Stimulated activated CD4-positive, alpha-beta T cell treated with anti-CD3 and anti-CD28 coated beads, Interleukin-1b, Interleukin-23, amount 100 ng/mL, for 4 hours (primary cell): ENCODE measurements at places on chromosomes 1 and 21.

GRCh38 chr1:81582467-81582986 is 218.2 kb upstream of the ADGRL2 start:
- no peak for DNase-seq

DNA sequence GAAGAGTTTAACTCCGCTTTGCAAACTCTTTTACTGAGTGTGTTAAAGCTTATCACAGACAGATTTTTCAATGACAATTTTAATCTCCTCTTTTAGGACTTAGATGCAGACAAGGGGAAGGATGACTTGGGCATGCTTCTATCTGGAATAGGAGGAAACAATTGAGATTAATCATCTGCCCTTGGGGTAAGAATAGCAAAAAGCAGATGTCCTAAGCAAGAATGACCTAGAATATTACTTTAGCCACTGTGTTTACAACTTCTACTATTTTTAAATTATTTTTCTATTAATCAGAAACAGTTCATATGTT is 569.0 kb upstream of the ADGRL2 start:
- DNase-seq, result no peak

DNA sequence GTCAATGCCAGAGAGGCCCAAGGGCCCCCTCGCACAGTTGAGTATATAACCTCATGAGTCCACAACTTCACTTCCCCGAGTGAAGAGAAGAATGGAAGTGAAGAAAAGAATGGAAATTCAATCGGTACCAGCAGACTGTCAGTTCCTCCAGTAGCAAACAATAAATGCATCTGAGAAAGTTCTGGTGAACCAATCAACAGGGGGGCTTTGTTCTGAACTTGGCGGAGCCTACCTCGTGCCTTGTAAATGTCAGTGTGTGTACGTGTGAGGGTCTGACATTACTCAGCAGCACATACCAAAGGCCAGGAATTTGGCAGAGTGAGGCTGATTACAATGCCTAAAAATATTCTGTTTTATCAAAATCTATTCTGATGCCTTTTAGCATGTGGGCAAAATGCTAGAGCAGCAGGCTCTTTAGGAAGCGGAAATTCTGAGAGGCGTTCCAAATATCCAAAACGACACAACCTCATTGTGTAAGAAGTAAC is 238.5 kb downstream of the LTN1 start:
- DNase-seq, result no peak

DNA sequence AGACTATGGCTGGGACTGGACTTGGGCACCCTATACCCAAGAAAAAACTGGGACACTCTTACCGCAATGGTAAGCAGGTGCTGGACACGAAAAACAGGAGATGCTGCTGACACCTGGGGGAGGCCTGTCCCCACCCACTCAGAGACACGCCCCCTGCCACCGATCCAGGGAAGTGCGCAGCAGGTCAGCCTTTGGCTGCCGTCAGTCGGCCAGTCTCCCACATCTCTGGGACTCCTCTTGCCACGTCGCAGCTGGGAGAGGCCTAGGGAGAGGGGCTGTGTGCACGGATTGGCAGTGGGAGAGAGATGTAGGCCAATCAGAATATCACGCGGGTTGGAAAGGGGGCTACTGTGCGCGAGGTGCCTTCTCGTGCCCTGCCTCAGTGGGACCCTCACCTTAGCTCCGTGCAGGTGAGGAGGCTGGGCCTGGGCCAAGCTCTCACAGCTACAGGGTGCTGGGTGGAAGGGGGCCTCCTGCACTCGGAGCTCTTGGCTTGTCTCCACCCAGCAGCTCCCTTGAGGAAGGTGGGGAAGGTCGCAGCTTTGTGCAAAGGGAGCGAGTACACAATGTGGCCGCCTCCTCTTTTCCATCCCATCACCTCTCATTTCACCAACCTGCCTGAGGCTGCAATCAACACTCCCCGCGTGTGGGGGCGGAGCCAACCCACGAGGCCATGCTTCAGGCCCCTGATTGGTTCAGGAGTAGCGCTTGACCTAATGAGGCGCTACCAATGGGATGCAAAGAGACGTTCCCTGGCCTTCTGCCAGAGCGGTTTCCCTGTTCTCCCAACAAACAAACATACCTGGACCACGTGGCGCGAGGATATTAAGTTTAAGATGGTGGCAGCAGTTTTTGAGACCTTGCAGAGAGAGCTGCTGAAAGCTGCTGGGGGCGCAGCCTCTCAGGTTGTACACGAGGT is 25.7 kb upstream of the LDLRAP1 start:
- no peak for DNase-seq

DNA sequence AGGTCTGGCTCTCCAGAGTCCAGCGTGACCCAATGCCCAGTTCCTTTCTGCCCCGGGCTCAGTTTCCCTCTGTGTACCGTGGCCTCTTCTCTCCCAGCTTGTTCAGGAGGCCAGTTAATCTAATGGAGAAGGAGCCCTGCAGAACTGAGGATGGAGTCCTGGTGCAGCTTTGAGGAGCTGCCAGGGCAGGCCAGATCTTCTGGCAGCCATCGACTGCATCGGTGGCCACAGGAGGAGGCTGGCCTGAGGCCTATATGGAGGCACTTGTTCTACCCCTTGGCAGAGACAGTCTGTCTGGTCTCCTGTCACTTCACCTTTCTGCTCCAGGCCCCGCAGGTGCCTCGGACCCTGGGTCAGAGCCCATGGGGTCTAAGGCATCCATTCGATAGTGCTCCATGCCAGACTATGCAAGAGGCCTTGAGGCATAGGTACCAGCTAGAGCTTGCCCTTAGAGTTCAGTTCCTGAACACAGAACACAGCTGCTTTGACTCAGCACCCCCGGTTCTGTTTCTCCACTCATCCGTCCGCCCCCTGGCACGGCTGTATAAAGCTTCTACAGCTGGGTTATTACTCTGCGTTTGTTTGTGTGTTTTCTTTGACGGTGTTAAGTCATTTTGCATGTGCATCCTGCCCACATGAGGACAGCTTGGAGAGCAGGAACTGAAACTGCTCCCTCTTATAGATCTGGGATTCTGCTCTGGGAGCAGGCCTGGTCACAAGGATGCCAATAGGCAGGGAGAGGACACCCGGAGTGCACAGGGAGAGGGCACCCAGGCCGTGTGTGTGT is 18.5 kb upstream of the LRRN2 start:
- DNase-seq, result no peak

- no peak for DNase-seq
Observed at GRCh38 chr1:23249787-23250454, 32.6 kb upstream of the HTR1D start.

- no peak for DNase-seq
Observed at GRCh38 chr1:8152731-8153702, 126.9 kb upstream of the ERRFI1 start.

- DNase-seq, result no peak
Observed at GRCh38 chr1:15788624-15789301, 18.7 kb downstream of the UQCRHL start.
